ENCODE measurements at places on chromosomes 2 and 18.
A peak's percentile ranks its signal among the peaks of the same experiment; 100 is the strongest.

DNA sequence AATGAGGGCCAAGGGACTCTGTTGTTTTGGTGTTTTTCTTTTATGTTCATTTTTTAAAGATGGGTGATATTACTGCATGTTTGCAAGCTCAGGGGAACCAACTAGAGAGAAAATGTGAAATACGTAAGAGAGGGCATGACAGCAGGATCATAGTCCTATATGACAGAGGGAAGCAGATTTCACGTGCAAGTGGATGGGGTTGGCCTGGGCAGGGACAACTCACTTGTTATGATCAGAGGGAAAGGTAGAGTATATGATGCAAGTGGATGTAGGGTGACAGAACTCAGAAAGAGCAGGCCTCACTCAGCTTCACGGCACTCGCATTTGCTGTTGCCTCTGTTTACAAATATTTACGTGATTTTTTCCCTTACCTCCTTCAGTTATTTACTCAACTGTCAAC lies 67.0 kb downstream of the OLA1 start:
- DNase-seq: no peak

DNA sequence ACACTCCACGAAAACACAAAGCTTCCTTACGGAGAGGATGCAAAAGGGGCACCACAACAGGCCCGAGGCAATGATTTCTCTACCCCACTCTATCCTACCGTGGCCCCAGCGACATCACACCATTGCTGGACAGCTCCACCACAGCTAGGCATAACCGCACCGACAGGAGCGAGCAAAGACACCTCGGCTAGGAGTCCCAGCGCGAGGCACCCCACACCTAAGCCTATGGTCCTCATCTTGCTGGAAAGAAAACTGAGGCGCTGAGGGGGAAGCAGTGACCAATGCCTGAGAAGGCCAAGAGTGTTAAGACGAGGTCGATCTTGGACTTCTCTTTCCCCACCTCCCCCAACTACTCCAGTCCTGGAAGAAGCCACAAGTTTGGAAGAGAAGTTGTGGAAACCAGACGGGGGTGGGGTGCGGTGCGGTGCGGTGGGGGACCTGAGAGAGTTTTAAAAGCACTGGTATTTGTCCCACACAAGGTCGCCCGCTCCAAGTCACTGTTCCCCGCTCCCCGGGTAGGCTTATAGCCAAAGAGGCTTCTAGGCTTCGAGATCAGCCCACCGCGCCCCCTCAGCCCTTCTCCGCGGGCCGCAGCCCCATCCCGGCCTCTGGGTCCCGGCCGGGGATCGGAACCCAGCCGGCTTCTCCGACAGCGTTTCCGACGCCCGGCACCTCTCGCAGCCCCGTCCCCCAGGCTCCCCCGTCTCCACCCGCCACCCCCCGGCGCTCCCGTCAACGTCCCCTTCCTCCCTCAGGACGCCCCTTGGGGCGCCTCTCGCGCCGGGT lies 766 bp downstream of the PDE6D start:
- no peak for DNase-seq

DNA sequence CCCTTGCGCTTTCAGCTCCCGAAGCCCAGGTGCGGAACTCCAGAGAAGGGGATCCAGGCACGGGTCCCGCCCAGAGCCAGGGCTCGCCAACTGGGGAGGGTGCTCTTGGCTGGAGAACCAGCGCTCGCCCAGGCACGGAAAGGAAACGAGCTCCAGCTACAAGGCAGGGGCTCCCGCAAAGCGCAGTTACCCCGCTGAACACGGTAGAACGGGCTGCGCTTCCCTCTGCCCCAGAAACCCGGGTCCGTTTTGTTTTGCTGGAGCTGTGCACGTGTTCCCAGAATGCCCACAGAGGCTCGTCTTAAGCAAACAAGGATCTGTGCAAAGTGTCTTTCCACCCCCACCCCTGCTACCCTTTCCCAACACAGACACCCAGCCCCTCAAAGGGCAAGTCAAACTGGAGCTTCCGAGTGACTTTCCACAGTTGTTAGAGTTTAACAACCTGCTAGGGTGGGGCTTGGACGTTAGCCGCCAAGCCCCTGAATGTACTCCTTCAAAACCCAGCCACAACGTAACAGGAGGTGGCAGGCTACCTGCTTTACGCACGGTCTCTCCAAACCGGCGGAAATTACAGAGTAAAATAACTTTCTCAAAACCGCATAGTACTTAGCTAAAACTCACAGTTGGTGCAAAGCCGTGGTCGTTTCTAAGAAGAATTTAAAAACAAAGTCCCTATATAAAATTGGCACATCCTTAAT lies 775 bp downstream of the RNF125 start:
- DNase-seq: peak; percentile 2

- DNase-seq: no peak
Measured at GRCh38 chr18:77669331-77669730, 419.7 kb downstream of the GALR1 start.

DNA sequence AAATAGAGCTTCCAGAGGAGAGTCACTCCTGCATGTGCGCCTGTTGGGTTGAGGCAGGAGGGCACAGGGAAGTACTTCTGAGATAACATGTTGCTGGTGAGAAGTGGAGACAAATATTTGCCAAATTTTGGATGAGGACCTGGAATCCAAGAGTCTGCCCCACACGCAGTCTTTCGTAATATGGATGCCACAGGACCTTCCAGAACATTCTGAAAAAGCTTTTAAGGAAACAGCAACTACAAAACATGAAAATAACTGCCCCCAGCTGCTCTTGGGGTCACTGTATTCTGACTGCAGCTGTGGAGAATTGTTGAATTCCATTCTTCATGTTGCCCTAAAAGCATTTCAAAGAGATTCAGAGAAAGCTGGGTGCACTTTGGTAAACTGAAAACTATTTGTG lies 227.5 kb downstream of the C1D start:
- DNase-seq: no peak

DNA sequence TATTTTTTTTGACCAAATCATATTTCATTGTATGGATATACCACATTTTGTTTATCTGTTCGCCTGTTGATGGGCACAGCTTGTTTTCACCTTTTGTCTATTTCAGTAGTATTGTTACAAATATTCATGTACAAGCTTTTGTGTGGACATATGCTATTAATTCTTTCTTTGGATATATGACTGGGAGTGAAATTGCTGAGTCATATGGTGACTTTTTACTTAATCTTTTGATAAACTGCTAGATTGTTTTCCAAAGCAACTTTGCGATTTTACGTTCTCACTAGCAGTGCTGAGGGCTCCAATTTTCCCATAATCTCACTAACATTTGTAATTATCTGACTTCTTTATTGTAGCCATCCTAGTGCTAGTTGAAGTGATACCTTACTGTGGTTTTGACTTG lies 112.4 kb downstream of the CD8B2 start:
- DNase-seq: no peak

- no peak for DNase-seq
Measured at GRCh38 chr2:118835746-118836410, 11.6 kb downstream of the EN1 start.

DNA sequence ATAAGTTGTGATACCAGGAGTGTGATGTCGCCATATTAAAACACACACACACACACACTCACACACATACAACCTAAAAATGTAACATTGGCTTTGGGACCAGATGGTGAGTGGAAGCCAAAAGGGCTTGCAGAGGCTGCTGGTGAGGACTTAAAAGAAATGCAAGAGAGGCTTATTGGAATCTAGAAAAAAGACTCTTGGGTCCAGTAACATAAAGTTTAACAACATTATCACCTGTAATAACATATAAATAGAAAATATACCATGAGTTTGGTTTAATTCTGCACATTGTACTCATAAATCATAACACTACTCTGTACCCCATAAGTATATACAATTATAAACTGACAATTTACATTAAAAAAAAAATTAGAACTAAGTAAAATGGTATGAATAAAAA lies 74.4 kb upstream of the MYCN start:
- DNase-seq: no peak

DNA sequence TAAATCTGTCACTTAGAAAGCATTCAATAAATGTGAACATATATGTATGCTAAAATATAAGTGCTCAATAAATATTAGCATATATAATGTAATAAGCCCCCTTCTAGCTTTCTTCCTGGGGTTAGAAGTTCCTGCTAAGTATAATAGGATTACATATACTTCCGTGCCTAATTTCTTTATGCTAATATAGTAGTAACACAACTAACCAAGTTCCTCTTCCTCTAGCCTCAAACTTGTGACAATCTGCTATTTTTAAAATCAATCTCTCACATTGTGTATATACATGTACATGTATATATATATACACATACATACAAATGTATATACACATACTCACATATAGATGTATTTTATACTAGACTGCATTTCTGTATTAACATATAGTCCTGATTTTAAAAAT lies 32.2 kb downstream of the TLK1 start:
- DNase-seq: no peak

DNA sequence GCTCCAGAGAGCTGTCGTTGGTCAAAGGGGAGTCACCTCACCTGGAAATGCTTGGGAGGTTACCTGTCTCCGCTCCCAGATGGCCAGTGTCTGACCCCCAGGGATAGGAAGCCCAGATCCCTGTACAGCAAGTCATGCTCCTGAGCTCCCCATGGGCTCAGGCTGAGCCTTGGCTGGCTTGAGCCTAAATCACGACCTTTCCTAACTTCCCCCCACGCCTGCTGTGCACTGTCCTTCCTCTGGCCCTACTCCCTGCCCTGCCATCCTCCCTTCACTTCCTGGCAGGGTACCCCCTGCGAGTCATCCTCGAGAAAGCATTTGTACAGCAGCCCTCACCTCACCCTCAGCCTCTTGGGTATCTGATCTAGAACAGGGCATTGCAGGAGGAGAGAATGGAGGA lies 9.2 kb upstream of the HDAC4 start:
- no peak for DNase-seq

GRCh38 chr18:9787712-9788111 lies 79.6 kb downstream of the RAB31 start:
- DNase-seq: no peak

GRCh38 chr2:65722028-65722778 lies 289.8 kb upstream of the SPRED2 start:
- DNase-seq: peak; percentile 8

DNA sequence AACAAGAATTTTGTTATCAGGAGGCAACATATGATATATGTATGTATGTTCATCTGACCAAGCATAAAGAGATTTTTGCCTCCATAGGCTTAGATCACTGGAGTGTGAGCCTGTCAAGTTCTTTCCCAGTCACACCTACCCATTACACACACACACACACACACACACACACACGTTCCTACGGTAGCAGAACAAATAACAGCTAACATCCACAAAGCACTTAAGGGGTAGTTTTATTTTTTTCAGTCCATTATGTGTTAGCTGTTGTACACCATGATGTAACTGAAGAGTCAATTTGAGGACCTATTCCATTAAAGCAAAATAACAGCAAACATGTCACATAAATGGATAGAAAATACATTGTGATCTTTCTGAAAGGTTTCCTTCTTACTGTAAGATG lies 39.5 kb downstream of the UGP2 start:
- DNase-seq: no peak

GRCh38 chr18:9849407-9850283 lies 36.1 kb upstream of the TXNDC2 start:
- DNase-seq: no peak

DNA sequence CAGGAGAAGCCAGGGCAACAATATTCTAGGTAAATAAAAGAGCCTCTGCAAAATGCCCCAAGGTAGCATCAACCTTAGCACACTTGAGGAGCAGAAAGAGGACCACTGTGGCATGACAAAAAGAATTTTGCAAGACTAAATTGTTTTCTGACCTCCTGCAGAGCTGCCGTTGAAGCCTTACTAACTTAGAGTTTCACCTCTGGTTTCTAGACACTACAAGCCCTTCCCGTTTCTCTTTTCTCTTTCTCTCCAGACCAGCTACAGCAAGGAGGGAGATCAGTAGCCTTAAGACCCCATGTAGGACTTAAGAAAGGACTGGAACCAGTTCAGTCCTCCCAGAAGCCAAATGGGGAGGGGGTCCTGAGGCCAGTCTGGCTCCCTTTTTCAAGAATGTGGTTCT lies 73.3 kb upstream of the SP3 start:
- no peak for DNase-seq

DNA sequence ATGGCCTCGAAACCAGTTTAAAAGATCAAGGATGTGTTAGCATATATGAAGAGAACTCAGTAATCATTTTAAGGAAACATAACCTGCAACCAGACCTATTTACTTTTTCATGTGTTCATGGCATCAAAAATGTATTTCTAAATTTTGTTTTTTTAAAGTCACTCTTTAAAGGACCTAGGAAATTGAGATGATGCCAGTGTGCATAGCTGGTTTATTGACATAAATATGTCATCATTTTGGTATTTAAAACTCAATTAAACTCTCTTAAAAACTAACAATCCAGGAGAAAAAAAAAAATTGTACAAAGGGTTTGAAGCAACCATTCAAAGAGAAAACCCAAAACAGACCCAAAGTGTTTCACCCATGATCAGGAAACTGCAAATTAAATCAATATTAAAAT lies 198.9 kb upstream of the RND3 start:
- DNase-seq: no peak

DNA sequence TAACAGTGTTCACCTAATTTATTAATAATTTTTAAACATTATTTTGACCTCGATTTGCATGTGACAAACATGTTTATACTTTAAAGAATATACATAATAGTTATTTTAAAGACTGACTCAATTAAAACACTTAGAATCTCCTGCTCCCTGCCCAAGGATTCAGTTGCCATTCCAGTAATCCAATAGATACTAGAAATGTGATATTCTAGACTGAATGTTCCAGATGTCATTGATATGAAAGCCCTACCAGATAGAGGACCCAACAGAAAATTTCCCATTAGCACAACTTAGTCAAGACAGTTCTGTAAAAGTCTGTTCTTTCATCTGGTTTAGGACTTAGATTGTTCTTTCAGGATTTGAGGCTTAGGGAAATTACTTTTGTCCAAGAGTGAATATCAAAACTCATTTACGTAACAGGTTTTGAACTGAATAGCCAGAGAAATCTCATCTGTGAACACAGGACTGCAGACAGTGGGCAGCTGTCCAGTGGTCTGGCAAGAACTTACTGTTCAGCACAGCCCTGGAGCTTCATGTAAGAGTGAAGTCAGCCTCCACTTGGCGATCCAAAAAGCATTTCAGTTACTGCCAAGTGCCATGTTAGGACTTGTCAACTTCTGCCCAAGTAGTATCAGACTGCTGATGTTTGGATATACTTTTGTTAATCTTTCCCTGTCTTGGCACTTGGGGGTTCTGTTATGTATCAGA lies 77.5 kb downstream of the OSBPL6 start:
- no peak for DNase-seq

- no peak for DNase-seq
Measured at GRCh38 chr2:53960476-53960875, 10.3 kb downstream of the PSME4 start.

GRCh38 chr2:109331896-109332848 lies 203.2 kb downstream of the SH3RF3 start:
- DNase-seq: peak; percentile 57

- DNase-seq: peak; percentile 65
Measured at GRCh38 chr18:69400253-69400975, at the start of gene DOK6. DOK6 (plus strand) TSS chr18:69400888.

All from Caki2 (cell line).